ENCODE measurements at places on chromosomes 1 and 21.

- no peak for DNase-seq
Observed at GRCh38 chr1:159798893-159799292, 3.3 kb upstream of the FCRL6 start.

DNA sequence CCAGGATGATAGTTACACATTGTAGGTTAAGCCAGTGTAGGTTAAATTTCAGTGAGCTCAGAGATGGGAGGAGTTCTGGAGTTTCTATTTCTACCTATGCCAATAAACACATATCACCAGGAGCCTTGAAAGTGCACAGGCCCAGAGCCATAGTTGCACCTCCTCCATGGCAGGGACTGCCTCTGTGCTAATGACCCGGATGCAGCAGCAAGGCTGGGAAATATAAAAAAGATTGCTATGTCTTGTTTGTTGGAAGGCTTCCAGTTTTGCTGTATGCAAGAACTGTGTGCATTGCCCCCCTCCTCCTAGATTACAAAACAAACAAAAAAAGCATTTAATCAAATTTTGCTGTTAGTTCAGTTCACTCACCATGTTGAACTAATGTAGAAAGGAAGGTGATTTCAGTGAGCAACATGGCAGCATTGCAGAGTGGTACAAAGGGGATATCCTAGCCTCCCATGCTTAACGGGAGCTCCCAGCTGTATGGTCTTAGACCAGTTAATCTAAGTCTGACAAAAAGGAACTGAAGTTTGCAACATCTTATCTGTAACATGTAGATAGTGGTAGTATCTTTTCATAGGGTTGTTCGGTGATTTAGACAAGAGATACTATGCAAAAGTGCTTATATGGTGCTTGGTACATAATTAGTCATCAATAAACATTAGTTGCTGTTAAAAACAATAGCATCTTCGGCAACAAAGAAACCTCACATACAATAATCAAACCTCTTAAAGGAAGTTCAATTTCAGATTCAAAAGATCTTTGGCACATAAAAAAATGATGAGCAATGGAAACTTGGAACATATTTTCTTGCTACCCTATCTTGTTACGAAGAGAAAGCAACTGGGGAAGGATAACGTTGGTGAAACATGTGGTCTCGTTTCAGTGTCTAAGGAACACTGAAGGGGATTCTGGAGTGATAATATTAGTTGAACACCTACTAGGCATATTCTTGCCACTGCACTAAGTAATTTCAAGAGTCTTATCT is 309.5 kb downstream of the ASTN1 start:
- no peak for DNase-seq

DNA sequence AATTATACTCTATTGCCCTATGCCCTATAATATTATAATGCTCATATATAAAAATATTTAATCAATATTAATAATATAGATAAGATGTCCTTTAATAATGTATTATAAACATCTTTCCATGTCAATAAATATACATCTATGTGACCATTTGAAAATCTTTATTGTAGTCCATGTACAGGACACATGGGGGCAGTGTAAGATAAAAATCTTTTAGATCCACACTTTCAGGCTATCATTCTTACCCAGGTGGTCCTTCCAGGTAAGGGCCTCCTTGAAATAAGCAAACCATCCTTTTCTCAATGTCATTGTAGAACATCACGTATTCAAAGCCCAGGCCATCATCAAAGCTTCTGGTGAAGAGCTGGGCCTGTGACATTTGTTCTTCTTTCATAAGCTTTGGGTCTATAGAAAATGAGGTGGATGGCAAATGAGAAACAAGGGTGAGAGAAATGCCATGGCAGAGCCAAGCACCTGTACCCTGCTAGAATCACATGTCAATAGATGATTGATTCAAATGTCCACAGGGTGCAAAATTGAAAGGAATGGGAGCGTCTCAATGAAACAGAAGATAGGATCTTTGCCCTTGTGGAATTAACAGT is 20.2 kb downstream of the THEM4 start:
- no peak for DNase-seq

DNA sequence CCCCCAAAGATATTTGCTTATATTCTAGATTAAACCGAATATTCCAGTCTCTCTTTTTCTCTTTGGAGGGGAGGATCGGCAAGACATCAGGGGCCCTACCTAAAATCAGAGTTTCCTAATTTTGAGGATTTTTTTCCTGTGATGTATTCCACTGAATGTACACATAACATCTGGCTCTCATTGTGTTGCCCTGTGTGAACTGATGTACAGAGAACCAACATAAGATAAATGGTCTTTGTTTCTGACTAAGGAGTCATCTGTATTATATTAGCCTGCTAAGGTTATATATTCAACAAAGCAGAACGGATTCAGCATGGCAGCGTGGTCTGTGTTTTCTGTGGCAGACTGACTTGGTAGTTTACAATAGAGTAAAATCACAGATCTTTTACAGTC is 114.8 kb upstream of the NCAM2 start:
- DNase-seq: no peak

DNA sequence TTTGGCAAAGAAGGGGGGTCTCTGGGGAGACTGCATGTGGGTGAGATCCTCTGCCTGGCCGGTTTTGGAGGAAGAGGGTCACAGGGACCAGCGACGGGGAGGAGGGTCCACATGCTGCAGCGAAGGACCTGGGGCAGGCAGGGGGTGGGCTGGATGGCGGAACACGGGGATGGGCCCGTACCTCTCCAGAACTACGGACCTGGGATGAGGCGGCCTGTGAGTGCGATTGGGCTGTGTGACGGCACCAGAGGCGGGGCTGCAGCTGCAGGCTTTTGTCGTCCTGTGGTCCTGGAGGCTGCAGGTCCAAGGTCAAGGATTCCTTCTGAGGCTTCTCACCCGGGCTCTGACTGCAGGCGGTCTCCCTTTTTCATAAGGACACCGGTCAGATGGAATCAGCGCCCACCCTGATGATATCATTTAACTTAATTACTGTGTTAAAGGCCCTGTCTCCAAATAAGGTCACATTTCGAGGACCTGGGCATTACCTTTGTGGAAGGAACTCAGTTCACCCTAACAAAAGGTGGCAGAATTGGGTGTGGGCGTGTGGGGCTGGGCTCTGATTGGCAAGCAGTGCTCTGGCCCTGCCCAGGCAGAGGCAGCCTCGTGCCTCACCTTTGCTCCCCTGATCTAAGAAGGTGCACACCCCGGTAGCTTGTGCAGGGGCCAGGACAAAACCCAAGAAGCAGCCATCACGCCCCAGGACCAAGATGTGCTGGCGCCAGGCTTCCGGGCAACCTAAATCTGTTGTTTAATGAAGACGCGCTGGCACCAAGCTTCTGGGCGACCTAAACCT is 60.0 kb upstream of the TRAPPC10 start:
- no peak for DNase-seq

GRCh38 chr21:23217597-23217996 is 2219.4 kb downstream of the NCAM2 start:
- DNase-seq: no peak

DNA sequence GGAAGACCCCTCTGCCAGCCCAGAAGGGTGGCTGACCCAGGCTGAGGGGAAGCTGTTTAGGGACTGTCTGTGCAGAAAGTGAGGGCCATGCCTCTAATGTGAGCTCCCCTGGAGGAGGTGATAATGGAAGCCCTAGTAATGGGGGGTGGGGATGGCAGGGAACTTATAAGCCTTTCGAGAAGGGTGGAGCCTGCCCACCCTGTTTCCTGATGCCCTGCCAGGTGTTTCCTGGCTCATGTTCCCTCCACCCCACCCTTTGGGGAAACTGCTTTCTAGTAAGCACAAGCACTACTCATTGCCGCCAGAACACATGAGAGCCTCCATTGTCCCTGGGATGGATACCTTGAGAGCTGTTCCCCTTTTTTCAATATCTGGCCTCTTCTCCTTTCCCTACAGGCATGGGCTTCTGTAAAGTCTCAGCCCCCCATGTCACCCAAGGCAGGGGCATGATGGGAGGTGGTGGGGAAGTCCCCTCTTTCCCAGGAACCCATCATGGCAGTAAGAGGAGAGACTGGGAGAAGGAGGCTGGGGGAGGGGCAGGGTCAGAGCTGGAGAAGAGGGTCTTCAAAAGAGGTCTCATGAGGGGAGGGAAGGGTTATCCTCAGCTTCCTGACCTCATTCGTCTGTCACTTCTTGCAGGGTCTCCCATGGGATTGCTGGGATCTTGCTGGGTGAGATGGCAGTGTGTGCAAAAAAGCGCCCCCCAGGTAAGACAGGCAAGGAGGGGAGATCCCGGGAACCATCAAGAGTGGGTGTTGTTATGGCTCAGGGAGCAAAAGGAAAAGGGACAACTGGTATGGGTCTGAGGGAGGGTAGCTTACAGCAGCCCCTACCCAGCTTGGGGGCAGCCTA is 2.4 kb downstream of the ATP8B2 start:
- DNase-seq: no peak

- DNase-seq: no peak
Observed at GRCh38 chr1:48206371-48206770, 16.1 kb upstream of the SLC5A9 start.

GRCh38 chr1:67659229-67659628 is 25.8 kb upstream of the GADD45A start:
- DNase-seq: no peak

DNA sequence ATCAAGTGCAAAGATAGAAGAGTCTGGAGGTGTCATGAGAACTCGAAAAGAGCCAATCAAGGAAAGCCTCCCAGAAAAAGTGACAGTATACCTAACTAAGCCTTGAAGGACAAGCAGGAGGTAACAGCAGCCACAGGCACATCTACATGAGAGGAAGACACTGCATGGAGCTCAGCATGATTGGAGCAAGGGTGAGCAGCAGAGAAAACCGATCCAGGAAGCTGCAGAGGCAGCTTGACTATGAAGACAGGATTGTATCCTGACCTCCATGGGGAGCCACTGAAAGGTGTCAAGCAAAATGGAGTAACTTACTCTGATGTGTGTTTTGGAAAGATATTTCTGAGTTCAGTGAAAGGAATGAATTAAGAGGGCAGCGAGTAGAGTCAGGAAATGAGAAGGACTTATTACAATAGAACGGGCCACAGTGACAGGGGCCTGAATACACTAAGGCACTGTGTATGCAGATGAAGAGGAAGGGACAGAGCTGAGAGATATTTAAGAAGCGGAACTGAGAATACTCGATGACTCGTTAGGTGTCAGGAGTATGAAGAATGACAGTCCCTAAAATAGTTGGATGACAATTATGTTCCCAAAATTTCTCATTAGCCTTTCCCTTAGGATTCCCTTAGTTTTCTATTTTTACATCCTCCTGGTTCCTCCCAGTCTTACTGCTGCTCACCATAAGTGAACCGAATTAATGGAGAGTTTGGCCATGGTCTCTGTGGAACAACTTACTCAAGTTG is 139.3 kb upstream of the NFIA start:
- no peak for DNase-seq

GRCh38 chr1:76948846-76949245 is 81.6 kb downstream of the ST6GALNAC5 start:
- DNase-seq: no peak

- no peak for DNase-seq
Observed at GRCh38 chr1:156727492-156727891, 777 bp upstream of the METTL25B start.

DNA sequence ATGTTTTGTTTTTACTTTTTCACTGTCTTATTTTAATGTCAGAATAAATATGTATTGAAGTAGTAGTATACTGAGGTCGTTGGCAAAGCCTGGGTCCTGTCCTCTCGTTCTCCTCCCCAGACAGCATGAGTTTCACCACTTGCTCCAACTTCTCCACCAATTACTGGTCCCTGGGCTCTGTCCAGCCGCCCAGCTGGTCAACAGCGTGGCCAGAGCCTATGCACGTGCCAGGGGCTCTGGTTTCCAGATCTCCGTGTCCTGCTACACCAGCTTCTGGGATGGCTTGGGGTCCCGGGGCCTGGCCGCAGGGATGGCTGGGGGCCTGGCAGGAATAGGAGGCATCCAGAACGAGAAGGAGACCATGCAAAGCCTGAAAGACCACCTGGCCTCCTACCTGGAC is 19.3 kb downstream of the PTPN14 start:
- DNase-seq: no peak

DNA sequence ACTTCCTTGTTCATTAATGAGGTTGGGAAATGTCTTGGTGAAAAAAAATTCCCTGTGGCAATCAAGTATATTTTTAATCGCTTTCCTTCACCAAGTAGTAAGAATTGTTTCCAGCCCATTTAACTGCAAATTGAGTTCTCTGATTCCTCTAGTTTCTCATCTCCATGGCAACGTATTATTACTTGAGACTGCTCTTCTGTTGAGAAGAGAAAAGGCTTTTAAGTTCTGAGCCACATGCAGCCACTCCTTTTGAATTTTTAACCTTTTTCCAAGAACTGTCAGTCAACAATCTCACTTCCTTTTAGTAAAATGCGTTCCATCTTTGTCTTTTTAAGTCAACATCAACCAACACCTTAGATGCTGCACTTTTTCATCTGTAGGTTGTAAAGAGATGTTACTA is 75.7 kb upstream of the KIAA1614 start:
- no peak for DNase-seq

GRCh38 chr1:202568826-202569225 is 141.4 kb downstream of the SYT2 start:
- no peak for DNase-seq

DNA sequence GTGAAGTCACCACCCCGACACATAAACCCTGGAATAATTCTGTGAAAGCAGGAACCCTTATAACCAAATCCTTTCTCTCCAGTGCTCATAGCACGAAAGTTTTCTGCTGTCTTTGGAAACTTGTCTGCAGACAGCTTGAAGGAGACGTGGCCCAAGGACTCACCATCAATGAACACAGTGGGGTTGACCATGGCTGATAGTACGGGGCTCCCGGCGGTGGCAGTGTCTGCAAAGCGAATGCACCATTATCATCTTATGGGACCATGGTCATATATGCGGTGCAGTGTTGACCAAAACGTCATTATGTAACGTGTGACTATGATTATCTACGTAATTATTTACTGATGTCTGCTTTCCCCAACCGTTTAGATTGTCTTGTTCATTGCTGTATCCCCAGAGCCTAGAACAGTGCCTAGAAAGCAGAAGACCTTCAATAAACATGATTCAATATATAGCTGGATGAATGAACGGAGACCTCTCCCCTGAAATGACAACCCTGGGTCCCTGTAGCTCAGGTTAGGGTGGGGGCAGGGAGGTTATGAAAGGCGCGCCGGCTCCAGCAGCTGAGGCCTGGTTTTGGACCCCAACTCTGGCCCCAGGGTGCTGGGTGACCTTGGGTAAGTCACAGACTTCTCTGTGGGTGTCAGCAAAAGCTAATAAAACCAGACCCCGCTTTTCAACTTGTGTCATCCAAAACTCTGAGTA is 128.4 kb upstream of the ZBTB40 start:
- DNase-seq: no peak

DNA sequence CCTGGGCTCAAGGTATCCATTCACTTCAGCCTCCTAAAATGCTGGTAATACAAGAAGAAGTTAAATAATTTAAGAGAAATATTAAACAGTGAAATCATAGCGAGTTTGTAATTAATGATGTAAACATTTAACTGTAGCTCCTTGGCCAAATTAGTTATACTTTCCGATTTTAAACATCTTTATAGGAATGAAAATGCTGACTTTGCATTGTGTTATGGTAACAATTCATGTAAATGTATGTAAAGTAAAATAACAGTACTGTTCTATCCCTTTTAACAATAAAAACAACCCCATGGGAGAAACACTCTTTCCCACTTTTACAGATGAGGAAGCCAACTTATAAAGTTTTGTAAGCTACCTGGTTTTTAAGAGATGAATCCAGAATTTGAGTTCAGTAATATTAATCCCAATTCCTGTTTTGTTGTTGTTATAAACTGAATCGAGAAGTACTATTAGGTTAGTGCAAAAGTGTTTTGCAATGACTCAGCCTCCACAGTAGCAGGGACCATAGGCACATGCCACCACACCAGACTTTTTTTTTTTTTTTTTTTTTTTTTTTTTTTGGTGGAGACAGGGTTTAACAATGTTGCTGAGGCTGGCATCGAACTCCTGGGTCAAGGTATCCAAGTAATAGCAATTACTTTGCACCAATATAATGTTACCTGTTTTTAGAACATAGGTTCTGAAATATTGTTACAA is 1360.4 kb downstream of the BRINP3 start:
- DNase-seq: no peak
